Sigmoid colon (tissue), 7 donors: ENCODE measurements at places on chromosomes 12 and 14. TPM values are rescaled to one million over a fixed set of nuclear protein-coding genes. Genes with fewer than 3 reads are reported as not detected.
A peak's percentile ranks its signal among the peaks of the same experiment; 100 is the strongest.

DNA sequence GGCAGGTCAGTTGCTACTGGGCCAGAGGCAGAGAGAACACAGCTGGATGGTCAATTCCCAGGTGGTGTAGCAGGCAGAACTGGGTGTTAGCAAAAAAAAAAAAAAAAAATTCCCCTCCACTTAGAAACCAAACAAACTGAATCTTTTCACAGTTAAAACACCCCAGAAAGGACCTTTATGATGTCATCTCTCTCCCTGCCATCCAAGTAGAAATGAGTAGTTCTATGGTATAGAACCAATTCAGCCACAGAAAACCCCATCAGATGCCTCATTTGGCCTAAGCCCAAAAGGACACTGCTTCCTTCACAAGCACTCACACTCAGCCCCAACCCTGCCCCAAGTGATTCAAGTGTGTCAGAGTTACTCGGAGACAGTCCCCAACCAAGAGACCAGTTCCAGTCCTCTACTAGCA is 230.8 kb downstream of the DPF3 start:
- H3K27me3 ChIP-seq = no peaks in the 10 kb centered on the region
- no peaks in the 10 kb centered on the region for H3K36me3 ChIP-seq
- H3K27ac ChIP-seq = no peak overlapping the region
- H3K4me1 ChIP-seq = no peaks in the 10 kb centered on the region

- H3K36me3 ChIP-seq = no peaks in the 10 kb centered on the region
- H3K27ac ChIP-seq = no peak overlapping the region
- DNase-seq = no peak
Measured at GRCh38 chr12:4104722-4105244, 168.8 kb upstream of the CCND2 start.

DNA sequence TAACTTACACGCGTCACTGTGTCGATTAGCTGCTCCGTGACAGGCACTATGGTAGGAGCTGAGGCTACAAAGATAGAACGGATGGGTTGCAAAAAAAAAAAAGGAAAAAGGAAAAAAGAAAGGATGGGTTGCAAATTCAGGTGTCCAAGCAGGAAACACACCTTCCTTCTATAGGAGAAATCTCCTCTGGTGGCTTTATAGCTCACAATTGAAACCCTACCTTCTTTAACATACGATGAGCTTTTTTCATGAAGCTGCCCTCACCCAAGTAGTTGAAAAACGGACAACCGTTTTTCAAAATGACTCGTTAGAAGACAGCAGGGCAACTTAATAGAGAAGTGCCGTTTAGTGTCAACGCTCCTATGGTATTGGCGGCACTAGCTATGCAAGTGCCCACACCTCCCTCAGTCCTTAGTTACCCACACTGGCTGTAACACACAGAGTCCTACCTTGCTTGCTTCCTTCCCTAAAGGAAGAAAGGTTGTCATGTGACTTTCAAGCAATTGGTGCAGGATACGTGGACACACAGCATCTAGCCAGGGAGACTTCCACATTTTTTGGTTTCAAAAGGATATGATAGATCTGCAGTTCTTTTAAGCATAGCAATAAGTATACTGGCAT is 682 bp upstream of the TRIP11 start:
- no peaks in the 10 kb centered on the region for H3K27me3 ChIP-seq
- DNase-seq = no peak
- H3K4me3 ChIP-seq = peak overlapping the region; percentile 68
- peaks cover 44% of the 10 kb centered on the region for H3K4me1 ChIP-seq

- H3K27me3 ChIP-seq = peaks cover 84% of the 10 kb centered on the region
- no peaks in the 10 kb centered on the region for H3K36me3 ChIP-seq
- DNase-seq = no peak
- H3K4me1 ChIP-seq = peaks cover 16% of the 10 kb centered on the region
Measured at GRCh38 chr12:114412825-114413749, 7.1 kb upstream of the TBX5 start.

- H3K27ac ChIP-seq = peak overlapping the region; percentile 79
- no peak for DNase-seq
- no peaks in the 10 kb centered on the region for H3K4me1 ChIP-seq
- no peaks in the 10 kb centered on the region for H3K27me3 ChIP-seq
Measured at GRCh38 chr14:59221568-59221967, 33.1 kb downstream of the DAAM1 start.

DNA sequence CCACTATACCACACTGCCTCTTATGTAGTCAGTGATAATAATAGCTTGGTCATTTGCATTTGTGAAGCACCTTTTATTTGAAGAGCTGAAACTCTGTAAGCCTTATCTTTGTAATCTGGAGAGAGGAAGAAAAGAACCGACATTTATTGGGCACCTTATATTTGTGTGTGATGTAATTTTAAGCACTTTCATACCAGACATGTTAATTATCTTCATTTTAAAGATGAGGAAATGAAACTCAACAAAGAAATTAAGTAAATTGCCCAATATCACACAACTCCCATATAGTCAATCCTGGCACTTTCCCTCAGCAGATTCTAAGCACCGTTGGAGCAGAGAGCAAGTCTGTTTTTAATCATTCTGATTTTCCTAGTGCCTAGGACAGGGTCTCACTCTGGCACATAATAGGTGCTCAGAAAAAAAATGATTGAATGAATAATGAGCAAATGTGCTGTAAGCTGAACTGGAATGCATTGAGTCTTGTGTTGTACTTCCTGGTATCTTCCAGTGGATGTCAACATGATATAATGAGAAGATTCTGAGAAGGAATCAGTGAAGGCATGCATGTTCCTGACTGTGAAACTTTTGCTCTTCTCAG is 418.9 kb downstream of the ZFP36L1 start:
- H3K36me3 ChIP-seq = no peaks in the 10 kb centered on the region
- no peak for DNase-seq
- H3K27me3 ChIP-seq = no peaks in the 10 kb centered on the region
- peaks cover 26% of the 10 kb centered on the region for H3K4me1 ChIP-seq
- H3K4me3 ChIP-seq = no peak overlapping the region

DNA sequence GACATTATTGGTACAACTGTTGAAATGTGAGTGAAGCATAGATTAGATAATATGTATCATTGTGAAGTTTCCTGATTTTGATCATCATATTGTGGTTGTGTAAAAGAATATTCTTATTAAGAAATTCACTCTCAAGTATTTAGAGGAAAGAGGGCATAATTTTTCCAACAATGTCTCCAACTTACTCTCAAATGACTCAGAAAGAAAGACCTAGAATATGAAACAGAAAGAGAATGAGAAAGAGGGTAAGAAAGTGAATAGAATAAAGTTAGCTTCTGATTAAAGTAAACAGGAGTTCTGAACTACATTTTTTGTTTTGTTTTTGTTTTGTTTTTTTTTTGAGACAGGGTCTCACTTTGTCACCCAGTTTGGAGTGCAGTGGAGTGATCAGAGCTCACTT is 123.0 kb downstream of the CPNE8 start:
- no peaks in the 10 kb centered on the region for H3K4me1 ChIP-seq
- H3K27ac ChIP-seq = no peak overlapping the region

NRL gene
- total RNA-seq = 2.0 TPM

PLCZ1 gene
- total RNA-seq = not detected

SOAT2 gene
- total RNA-seq = not detected

DLGAP5 gene
- 0.16 TPM for total RNA-seq

NOVA1 gene
- total RNA-seq = 8.7 TPM
